Naive thymus-derived CD4-positive, alpha-beta T cell (primary cell): ENCODE measurements at places on chromosomes 3 and 15. TPM values are rescaled to one million over a fixed set of nuclear protein-coding genes. Genes with fewer than 3 reads are reported as not detected.

DNA sequence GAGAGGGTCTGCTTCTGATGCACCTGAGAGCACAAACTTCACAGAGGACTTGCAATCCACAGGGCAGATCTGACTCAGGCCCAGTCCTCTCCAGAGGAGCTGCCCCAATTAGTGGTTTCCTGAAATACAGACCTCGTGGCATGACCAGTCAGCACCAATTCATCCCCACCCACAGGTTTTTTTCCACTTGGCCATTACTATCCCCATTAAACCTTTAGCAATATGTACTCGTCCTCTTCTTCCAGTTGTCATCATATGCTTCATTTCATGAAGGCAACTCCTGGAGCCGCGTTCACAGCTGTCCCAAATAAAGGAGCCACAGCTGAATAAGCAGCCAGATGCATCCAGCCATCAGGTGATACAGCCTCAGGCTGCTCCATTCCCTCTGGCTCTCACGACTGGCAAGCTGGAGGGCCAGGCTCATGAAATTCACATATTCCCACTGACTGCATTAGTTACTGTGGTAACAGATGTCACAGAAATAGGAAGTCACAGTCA, 163.1 kb downstream of the FMN1 start:
- no peak for DNase-seq

DNA sequence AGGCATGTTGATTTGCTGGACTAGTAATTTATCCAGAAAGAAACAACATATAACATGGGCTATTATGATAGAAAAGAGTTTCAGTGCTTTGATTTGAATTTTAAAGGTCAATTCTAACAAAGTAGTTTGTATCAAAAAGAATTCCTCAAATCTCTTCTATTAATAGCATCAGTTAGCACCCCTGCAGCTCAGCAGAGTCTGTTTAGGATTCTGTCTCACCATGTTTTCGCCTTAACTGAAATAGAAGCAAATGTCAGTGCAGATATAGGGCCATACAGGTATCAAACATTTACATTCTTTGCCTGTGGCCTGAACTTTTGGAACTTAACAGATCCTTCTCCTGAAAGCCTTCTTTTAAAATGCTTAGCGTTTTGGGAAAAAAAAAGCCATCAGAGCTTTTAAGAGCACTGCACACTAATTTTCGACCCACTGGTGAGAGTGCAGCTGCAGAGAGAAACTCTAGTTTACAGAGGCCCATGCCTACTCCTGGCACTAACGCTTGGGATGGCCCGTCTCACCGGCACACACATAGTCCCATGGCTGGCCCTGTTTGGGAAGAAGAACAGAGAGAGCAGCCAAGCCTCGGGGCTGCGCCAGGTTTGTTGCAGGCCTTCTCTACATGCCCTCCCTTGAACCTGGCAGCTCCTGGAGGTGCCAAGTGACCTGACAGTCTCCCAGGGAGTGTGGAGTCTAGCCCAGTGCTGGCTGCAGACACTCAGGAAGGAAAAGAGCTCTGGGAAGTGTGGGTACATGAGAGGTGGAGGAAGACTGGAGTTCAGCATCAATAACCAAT, 9.9 kb upstream of the PAQR9 start:
- DNase-seq, result no peak

CIB2 gene
- total RNA-seq, result 2.0 TPM

DNA sequence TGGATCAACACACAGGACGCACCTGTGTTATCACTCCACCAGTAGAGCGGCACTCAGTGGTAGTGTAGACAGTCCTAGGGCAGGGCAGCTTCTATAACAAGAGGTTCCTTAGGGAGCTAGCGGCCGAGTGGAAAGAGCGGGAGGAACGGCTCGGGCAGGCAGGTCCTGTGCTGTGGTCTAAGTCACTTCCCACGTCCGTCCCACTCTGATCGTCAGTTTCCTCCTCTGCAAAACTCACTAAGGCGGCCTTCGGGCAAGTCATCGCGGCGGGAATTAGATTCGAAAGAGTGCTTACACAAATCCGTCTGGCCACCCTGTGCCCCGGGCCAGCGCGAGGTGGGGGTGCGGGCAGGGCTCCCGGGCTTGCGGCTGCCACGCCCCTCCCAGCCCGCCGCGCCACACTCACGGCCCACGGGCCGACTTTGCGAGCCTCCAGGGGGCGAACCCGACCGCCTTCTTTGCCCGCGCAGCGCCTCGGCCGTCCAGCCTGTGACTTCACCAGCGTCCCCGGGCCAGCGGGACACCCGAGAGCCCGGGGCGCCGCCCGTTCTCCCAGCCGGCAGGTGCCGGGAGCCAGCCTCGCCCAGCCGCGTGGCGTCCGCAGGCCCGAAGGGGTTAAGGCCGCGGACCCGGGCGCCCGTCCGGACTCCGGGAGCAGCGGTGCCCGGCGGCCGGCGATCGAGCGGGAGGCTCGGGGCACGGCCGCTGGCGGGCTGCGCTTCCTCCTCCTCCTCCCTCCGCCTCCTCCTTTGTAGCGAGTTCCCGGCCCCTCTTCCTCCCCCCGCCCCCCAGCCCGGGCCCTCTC, 416 bp upstream of the CORO2B start:
- no peak for DNase-seq

- DNase-seq, result no peak
These were observed 295.4 kb upstream of the TPRG1 start for GRCh38 chr3:188876370-188876769.

CPN2 gene
- total RNA-seq, result not detected

DNA sequence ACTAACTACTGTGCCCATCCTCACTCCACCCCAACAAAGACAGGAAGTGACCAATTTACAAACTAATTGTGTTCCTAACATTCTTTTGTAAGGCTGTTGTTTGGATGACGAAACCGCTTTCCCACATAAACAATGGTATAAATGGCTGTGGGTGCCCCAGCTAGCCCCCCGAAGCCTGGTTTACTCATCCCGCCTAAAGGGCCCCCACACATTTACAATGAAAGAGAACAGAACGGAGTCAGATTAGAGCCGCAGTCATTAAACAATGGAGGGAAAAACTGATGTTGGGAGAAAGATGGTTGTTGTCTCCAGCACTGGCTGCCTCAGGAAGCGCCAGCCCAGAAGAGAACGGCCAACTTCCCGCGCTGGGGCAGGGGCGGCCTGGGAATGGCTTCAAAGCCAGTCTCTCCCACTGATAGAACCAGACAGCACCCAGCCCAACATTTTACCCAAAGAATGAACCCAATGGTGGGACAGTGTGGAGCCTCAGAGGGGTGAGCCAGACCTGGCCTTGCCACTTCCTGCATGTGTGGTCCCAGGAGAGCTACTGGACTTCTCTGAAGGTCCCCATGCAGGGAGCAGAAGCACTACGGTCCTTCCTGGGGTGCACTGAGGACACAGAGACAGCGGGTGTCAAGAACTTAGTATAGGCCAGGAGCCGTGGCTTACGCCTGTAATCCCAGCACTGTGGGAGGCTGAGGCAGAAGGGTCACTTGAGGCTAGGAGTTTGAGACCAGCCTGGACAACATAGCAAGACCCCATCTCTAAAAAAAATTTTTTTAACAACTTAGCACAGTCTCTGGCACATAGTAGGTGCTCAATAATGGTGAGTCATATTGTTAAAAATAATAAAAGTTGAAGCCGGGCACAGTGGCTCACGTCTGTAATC, 75.8 kb upstream of the GATA2 start:
- no peak for DNase-seq

EAF2 gene
- total RNA-seq, result 16.1 TPM

ITPKA gene
- total RNA-seq, result not detected

ISL2 gene
- total RNA-seq, result not detected

MYH15 gene
- total RNA-seq, result 0.05 TPM

- DNase-seq, result no peak
These were observed 29.7 kb downstream of the ACSBG1 start for GRCh38 chr15:78204351-78205309.

DNA sequence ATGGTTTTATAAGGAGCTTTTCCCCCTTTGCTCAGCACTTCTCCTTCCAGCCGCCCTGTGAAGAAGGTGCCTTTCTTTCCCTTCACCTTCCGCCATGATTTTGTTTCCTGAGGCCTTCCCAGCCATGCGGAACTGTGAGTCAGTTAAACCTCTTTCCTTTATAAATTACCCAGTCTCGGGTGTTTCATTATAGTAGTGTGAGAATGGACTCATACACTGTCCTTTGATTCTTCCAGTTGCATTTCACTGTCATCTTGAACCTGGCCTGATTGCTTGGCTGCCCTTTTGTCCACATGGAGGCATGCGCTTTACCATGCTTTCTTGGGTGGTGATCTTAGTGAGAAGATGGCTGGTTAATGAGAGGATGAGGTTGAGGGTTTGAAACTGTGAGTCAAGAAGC, 23.2 kb downstream of the USP13 start:
- no peak for DNase-seq

DNA sequence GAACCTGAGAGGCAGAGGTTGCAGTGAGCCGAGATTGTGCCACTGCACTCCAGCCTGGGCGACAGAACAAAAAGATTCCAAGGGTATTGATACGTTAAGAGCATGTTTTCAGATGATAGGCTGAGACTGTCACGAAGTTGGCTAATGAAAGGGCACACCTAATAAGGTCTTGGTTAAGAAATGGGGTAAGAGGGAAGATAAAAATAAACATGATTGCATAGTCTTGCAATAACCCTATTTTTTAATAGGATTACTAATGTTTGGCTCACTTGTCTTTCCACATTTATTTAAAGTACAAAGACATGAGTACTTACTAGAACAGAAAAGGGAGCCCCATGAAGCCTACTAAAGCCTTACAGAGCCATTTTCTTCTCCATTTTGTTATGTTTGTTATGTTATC, 109.0 kb downstream of the FRMD4B start:
- no peak for DNase-seq

VWA5B2 gene
- total RNA-seq, result not detected
